ENCODE measurements at places on chromosomes 5 and 9.

DNA sequence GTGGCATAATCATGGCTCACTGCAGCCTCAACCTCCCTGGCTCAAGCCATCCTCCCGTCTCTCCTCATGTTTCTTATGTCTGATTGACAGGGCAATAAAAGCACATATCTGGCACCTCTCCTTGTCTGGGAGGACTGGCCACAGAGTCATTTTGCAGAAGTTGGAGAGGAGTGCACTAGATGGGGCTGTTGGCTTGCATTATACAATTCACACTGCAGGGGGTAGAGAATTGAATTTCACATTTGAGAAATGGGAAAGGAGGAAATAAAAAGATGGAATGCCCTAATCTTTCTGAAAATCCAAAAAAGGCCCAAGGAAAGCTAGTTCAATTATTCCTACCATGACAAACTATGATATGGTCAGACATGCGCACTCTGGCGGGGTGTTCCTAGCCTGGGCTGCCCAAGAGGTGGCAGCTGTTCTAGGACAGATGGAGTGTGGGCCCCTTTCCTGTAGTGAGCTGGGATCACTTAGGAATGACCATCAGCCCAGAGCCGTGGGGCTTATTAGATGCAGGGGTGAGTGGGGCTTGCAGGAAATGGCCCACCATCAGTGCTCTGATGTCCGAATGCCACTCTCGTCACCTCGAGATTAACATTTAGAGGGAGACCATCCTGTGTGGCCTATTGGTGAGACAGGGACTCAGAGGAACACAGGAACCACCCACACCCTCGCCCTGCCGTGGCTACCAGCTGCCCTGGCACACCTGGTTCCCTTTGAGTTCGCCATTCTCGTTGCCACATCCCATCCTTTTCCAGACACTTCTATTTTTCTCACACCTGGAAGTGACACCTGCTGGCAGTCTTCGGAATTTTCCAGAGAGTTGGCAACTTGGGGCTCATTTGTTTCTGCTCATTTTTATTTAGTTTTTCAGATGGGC lies 21.8 kb upstream of the ANKRD18A start:
- no peak for DNase-seq
- no peak overlapping the region for H3K27ac ChIP-seq
- no peaks in the 10 kb centered on the region for H3K36me3 ChIP-seq
- H3K4me3 ChIP-seq = no peak overlapping the region
- H3K4me1 ChIP-seq = no peaks in the 10 kb centered on the region

- H3K36me3 ChIP-seq = no peaks in the 10 kb centered on the region
- no peaks in the 10 kb centered on the region for H3K4me1 ChIP-seq
- H3K27me3 ChIP-seq = peaks cover 13% of the 10 kb centered on the region
- no peak for DNase-seq
- no peak overlapping the region for H3K27ac ChIP-seq
- H3K4me3 ChIP-seq = no peak overlapping the region
Measured at GRCh38 chr5:150584556-150585335, 55.7 kb upstream of the SYNPO start.

DNA sequence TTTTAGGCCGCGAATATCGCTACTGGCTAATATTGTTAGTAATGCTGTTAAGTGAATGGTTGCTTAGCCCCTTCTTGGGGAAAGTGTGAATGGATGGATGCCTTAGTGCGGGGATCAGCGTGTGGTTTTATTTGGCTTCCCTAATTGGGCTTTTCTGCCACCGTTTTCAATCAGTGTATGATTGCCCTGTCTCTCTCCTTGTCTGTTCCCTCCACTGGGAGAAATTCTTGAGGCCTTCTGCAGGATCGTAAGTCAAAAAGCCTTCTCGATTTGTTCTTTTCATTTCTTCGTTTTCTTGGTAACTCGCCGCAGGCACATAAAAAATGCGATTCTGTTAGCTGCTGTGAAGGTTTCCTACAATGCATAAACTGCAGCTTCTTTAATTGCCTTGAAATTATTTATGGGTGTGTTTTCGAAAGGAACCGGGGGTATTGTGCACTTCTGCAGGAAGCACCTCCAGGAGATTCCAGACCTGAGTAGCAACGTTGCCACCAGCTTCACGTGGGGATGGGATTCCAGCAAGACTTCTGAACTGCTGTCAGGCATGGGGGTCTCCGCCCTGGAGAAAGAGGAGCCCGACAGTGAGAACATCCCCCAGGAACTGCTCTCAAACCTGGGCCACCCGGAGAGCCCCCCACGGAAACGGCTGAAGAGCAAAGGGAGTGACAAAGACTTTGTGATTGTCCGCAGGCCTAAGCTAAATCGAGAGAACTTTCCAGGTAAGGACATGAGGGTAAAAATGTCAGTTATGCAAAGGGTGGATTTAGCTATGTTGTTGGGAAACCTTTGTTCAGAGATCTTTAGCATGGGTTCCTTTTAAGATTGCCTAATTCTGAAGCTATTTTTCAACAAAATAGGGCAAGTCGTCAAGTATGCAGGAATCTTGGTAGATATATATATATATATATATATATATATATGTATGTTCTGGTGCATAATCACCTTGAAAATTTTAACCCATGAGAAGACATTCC lies 700 bp downstream of the SKP2 start:
- H3K36me3 ChIP-seq = peaks cover 40% of the 10 kb centered on the region
- peak overlapping the region; percentile 93 for H3K27ac ChIP-seq
- no peak for DNase-seq
- H3K27me3 ChIP-seq = no peaks in the 10 kb centered on the region

DNA sequence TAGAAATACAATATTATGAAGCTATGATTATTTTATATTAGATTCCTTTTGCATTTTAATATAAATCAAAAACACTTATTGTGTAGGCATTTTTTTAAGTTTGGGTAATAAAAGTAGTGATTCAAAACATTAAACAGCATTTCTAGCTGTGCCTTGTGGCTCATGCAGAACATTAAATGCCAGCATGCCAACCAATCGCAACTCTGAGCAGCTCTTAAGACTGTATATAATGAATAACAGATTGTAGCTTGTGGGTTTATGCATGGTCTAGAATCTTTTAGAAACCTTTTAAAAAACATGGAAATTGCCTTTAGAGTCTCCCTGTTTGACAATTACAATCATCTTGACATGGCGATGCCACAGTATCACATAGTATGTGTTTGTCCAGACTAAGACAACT lies 903.8 kb downstream of the EFNA5 start:
- DNase-seq = no peak
- H3K27ac ChIP-seq = no peak overlapping the region
- no peaks in the 10 kb centered on the region for H3K27me3 ChIP-seq
- no peaks in the 10 kb centered on the region for H3K36me3 ChIP-seq
- H3K4me1 ChIP-seq = no peaks in the 10 kb centered on the region
- no peak overlapping the region for H3K4me3 ChIP-seq

- H3K27me3 ChIP-seq = peaks cover 6% of the 10 kb centered on the region
- H3K4me1 ChIP-seq = peaks cover 19% of the 10 kb centered on the region
- DNase-seq = no peak
- no peak overlapping the region for H3K27ac ChIP-seq
- no peak overlapping the region for H3K4me3 ChIP-seq
Measured at GRCh38 chr9:696332-697323, 144.9 kb upstream of the DMRT1 start.

- H3K4me3 ChIP-seq = no peak overlapping the region
- no peak overlapping the region for H3K27ac ChIP-seq
- H3K36me3 ChIP-seq = no peaks in the 10 kb centered on the region
- no peaks in the 10 kb centered on the region for H3K4me1 ChIP-seq
- H3K27me3 ChIP-seq = no peaks in the 10 kb centered on the region
Measured at GRCh38 chr5:89878140-89879132, 531.1 kb downstream of the CETN3 start.

- peaks cover 15% of the 10 kb centered on the region for H3K27me3 ChIP-seq
- no peaks in the 10 kb centered on the region for H3K36me3 ChIP-seq
Measured at GRCh38 chr9:95572381-95573151, 55.8 kb upstream of the PTCH1 start.

DNA sequence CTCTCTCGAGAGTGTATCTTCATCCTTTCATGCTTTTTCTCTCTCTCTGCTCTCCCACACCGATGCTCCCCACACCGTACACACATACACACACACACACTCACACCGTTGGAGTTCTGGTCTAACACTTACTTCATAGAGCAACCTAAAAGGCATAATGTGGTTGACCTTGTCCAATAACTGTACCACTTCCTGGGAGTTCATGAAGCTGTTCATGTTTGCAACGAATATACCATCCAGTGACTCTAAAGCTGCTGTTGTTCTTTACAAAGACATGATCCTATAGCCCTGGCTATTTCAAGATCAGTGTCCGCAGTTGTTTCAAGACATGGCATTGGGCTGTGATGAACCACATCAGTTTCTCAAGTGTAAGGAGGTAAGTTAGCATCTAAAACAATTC lies 10.0 kb downstream of the MEF2C start:
- H3K27ac ChIP-seq = no peak overlapping the region
- no peaks in the 10 kb centered on the region for H3K36me3 ChIP-seq
- H3K27me3 ChIP-seq = peaks cover 37% of the 10 kb centered on the region

DNA sequence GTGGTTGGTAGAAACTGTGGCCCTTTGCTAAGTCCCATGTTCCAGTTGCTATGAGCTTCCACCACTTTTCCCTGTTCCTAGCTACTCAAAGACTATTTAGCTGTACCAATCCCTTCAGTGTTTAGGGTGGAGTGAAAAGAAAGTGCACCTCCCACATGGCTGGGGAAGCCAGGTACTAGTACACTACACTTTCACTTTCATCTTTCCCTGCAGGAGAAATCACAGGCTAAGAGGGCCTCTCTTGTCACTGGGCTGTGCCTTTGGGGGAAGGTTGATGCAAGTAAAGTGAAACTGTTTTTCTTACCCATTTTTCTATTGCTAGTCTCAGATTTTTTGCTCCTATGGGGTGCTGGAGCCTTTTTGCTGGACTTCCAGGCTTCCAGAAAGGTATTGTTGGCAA lies 33.5 kb upstream of the CKS2 start:
- H3K4me1 ChIP-seq = peaks cover 31% of the 10 kb centered on the region
- no peak overlapping the region for H3K4me3 ChIP-seq
- H3K27me3 ChIP-seq = peaks cover 7% of the 10 kb centered on the region
- DNase-seq = peak; percentile 21
- peaks cover 16% of the 10 kb centered on the region for H3K36me3 ChIP-seq

- H3K27me3 ChIP-seq = no peaks in the 10 kb centered on the region
- no peak overlapping the region for H3K27ac ChIP-seq
- H3K4me3 ChIP-seq = no peak overlapping the region
- H3K36me3 ChIP-seq = no peaks in the 10 kb centered on the region
- DNase-seq = no peak
- H3K4me1 ChIP-seq = no peaks in the 10 kb centered on the region
Measured at GRCh38 chr5:167284222-167284890, 1007.1 kb upstream of the WWC1 start.

DNA sequence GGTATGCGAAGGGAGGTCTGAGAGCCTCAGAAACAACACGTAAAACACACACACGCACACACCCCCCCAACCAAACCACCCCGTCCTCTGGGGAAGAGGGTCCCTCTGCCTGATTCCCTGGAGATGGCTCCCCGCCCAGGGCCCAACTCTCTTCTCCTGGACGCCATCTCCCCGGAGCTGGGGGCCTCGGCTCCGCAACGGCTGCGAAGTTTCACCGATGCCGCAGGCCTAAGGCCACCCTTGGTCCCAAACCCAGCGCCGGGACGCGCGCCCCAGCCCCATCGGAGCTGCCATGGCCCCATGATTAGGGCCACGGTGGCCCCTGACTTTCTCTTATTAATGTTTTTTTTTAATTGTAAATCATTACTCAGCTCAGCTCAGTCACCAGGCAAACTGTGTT lies 181.4 kb upstream of the TBCA start:
- peaks cover 24% of the 10 kb centered on the region for H3K4me1 ChIP-seq
- no peaks in the 10 kb centered on the region for H3K36me3 ChIP-seq
- peaks cover 58% of the 10 kb centered on the region for H3K27me3 ChIP-seq
- H3K27ac ChIP-seq = no peak overlapping the region

DNA sequence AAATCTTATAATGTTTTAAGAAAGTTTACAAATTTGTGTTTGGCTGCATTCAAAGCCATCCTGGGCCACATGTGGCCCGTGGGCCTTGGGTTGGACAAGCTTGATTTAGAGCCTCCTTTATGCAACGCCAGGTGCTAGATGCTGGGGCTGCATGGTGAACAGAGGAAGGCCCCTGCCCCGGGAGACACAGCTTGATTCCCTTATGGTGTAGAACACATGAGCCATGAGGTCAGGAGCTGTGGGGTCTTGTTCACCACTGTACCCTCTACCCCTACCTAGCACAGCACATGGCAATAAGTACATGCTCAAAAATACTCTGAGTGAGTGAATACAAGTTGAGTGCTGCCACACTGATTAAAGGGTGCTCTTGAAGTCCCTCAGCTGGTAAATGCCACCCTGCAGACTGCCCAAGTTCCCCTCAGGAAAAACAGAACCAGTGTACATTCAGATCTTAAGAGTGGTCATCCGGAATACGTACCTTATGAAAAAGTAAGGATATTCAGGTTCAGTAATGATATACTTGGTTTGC lies 71.9 kb downstream of the ARRDC3 start:
- H3K4me3 ChIP-seq = peak overlapping the region; percentile 47
- H3K4me1 ChIP-seq = peaks cover 51% of the 10 kb centered on the region
- H3K27me3 ChIP-seq = no peaks in the 10 kb centered on the region
- DNase-seq = no peak
- H3K36me3 ChIP-seq = peaks cover 15% of the 10 kb centered on the region
- peak overlapping the region; percentile 90 for H3K27ac ChIP-seq

DNA sequence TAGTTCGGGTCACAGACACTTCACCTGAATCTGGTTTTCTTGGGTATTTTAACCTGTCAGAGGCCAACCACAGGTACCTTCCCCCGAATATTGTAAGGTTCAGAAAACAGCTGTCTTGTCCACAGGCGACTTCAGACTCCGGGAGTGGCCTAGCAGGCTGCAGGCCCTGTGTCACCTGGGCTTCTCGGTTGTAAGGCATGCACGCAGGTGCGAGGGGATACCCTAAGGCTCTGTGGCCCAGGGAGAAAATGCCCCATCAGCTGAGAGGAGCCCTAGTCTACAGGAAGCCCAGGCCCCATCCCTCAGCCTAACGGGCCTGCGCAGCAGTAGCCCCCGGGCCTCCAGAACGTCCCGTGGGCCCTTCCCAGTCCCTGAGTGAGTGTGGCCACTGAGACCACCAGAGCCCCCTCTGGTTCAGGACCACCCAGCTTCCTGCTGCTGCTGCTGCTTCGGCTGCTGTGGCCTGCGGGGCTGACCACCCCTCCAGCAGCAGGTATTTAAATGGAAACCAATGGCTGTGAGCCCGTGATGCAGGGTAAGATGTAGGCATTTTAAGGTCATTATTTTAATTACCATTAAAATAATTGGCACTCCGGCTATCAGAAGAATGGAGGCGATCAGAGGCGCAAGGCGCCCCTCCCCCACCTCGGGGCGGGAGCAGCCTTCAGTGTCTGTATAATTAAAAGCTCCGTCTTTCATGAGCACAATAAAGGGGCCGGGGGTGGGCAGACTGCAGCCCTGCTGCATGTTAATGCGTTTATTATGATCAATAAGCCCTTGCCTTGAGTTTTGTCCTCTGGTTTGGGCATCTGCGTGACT lies 65.4 kb downstream of the PSMB7 start:
- no peak overlapping the region for H3K27ac ChIP-seq
- H3K27me3 ChIP-seq = no peaks in the 10 kb centered on the region
- peaks cover 13% of the 10 kb centered on the region for H3K36me3 ChIP-seq
- H3K4me3 ChIP-seq = no peak overlapping the region
- H3K4me1 ChIP-seq = no peaks in the 10 kb centered on the region

- no peak for DNase-seq
- no peaks in the 10 kb centered on the region for H3K36me3 ChIP-seq
- H3K27ac ChIP-seq = no peak overlapping the region
- H3K27me3 ChIP-seq = peaks cover 44% of the 10 kb centered on the region
- no peak overlapping the region for H3K4me3 ChIP-seq
Measured at GRCh38 chr5:145947581-145947980, 11.2 kb downstream of the SH3RF2 start.

GRCh38 chr9:69211424-69212036 lies 37.5 kb downstream of the TJP2 start:
- H3K27ac ChIP-seq = no peak overlapping the region
- H3K4me1 ChIP-seq = no peaks in the 10 kb centered on the region
- H3K27me3 ChIP-seq = no peaks in the 10 kb centered on the region
- DNase-seq = no peak
- H3K36me3 ChIP-seq = no peaks in the 10 kb centered on the region
- no peak overlapping the region for H3K4me3 ChIP-seq

Measured in activated naive CD8-positive, alpha-beta T cell treated with anti-CD3 and anti-CD28 coated beads for 36 hours (primary cell).